ENCODE measurements at places on chromosomes 1 and 21.

DNA sequence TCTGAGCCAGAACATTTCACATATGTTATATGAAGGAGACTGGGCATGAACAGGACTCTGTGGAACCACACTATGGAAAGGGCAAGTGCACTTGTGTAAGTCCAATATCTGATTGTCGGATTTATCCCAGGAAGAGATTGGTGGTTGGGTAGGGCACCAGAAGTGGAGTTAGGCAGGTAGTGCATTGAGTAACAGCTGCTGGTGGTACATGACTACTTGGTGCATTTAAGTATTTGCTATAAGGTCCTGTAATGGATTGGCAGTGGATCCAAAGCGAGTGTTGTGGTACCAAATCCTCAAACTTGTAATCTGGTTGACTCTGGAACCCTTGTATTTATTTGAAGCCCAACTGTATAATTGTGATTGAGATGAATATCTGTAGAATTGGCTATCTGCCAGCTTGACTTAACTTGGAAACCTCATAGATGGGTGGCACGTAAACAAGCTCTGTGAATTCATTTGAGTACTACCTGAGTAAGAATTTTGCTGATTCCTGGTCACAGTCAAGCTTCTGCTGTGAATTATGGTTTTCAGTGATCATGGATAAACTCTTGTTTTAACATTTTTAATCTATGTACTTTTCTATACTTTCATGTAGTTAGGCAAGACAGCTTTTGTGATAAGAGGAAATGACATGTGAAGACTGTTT, 21.1 kb downstream of the UBAP2L start:
- DNase-seq = no peak

DNA sequence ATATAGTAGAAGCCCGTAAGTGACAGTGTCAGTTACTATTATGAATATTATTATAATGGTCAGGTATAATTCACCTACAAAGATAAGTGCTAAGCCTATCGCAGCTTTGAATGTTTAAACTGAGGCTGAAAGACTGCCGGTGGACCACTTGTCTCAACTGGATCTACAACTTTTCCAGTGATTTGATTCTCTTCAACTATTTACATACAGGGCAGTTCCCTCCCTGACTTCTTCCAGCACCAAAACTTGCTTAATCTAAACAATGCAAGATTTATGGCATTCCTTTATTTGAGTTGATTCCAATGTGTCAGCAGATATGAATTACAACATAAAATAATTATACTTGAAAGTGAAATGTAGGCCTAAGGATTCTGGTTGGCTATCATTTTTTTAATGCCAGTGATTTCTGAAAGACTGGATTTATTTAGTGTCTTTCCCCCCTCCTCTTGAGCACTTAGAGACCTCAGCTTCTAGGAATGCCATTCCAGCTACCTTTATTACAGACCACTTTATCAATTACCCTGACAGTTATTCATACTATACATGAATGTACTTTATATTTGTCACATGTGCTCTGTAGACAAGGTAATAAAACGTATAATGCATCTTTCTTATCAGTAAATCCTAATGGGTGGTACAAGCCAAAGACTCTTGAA, 153.3 kb upstream of the C8B start:
- DNase-seq = no peak

DNA sequence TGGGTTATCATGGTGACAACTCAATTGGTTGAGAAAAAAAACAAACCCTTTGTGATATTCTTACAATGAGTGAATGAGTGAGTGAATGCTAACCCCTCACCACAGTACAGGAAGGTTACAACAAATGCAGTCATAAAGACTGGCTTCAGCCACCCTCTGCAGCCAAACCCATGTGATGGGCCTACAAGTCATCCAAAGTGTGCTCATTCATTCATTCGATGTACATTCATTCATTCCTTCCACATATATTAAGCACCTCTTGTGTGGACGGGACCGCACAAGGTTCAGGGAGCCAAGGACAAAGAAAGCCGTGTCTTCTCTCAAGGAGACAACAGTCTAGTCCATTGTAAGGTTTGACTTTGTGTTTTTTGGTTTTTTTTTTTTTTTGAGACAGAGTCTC, 49.4 kb downstream of the WDR4 start:
- DNase-seq = no peak

DNA sequence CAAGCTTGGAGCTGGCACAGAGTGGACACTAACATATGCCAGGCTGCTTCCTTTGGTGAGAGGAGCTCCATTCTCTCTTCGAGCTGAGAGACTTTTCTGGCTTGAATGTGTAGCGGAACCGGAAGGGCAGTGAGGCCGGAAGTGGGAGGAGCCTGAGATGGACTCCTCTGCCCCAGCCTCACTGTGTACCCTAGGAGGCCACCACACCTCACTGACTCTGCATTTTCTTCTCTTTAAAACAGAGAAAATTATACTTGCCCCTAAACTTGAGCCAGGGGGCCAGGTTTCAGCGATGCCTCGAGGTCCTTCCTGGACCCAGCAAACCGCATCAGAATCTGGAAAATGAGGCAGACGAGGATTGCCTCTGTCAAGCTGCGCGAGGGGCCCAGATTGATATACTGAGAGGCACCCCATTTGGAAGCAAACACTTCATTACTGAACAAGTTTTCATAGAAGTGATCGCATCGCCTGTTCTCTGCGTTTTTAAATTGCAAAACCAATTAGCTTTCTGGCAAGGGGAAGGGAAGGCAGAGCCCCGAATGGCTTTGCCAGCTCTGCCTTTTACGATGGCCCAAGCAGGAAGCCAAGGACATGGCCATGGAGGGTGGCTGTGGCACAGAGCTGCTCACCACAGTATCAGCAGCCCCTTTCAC, 708.1 kb downstream of the PTPRU start:
- DNase-seq = no peak

- DNase-seq = no peak
Observed at GRCh38 chr1:94602316-94602715, 60.8 kb upstream of the F3 start.

DNA sequence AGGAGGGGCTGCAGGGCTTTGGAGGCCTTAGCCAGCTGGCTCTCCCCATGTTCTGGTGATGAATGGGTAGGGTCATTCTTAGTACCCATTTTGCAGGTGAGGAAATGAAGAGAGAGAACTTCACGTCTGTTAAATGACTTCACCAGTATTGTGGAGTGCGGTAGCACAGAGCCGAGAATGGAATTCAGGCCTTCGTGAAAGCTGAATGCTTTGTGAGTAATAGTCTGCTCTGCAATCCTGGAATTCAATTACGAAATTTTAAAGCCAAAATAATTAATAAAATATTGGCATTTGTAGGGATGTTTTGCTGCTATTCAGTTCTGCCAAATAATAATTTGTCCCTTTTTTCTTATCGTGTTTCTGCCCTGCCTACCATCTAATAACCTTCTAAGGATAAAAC, 197.7 kb downstream of the GREM2 start:
- no peak for DNase-seq

DNA sequence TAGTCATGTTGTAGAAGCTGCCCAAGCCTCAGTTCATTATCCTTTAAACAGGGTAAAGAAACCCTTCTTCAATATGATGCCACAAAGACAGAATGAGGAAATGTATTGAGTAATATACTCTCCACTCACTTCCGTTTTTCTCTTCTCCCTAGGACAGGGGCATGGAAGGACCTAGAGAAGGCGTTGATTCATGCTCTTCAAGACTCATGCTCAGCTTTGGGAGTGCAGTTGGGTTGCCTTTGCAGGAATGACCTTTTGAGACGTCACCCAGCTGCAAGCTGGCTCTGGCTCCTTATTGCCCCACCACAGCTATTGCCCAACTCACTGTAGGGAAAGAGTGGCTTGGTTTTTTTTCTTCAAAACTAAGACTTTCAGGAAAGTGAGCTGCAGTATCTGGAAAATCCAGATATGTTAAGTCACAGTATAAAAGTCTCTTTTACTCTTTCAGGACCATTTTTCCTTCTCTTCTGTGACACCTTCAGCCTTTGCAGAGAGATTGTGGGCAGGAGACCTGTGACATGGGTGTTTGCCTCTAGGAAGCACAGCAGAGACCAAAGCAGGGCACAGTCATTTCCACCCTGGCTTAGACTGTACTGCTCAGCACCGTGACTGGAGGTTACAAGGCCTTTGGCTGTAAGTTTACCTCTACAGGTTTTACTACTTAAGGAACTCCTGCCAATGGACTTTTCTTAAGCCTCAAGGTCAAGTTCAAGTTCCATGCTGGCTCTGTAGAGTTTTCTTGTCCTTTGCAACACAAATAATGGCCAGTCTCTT, 39.5 kb downstream of the XCL2 start:
- DNase-seq = no peak

DNA sequence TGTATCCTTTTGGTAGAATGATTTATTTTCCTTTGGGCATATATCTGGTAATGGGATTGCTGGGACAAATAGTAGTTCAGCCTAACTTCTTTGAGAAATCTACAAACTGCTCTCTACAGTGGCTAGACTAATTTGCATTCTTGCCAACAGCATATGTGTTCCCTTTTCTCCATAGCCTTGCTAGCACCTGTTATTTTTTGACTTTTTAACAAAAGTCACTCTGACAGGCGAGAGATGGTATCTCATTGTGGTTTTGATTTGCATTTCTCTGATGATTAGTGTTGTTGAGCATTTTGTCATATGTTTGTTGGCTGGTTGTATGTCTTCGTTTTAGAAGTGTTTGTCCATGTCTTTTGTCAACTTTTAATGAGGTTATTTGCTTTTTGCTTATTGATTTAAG, 99.8 kb downstream of the UCK2 start:
- no peak for DNase-seq

GRCh38 chr1:173042806-173043205, 7.9 kb downstream of the TNFSF18 start:
- DNase-seq = no peak

- no peak for DNase-seq
Observed at GRCh38 chr1:157240495-157241184, 102.4 kb upstream of the ETV3 start.

- DNase-seq = no peak
Observed at GRCh38 chr1:200386416-200386815, 23.4 kb downstream of the ZNF281 start.

DNA sequence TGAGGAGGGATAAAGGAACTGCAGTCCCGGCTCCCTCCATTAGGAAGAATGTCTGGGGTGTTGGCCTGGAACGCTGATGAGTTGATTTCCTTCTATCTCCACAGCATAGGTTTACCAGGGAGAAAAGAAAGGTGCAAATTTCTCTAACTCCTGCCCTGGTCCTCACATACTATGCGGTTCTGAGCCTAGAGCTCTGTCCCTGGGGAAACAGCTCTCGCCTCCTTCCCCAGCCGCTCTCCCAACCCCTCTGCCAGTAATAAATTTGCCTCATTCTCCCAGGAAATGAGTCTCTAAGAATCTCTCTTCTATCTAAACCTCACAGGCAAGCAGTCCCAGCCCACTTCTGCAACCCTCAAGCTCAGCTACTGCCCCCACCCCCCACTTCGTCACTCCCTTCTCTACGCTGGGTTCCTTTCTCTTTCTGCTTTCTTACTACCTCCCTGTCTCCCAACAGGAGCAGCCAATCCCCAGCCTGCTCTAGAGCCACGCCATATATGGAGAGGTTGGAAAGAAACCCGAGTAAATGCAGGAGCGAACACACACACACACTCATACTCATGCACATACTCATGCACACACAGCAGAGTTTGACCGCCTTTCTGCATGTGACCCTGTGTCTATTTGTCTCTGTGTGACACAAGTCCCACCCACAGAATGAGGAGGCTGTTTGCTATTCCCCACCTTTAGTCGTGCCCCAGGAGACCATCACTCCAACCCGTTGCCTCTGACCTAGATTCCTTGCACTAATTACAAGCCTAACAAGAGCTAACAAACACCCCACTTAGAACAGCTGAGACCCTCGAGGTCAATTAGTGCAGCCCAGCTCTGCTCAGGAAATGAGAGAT, 13.4 kb downstream of the PLEKHO1 start:
- DNase-seq = no peak

DNA sequence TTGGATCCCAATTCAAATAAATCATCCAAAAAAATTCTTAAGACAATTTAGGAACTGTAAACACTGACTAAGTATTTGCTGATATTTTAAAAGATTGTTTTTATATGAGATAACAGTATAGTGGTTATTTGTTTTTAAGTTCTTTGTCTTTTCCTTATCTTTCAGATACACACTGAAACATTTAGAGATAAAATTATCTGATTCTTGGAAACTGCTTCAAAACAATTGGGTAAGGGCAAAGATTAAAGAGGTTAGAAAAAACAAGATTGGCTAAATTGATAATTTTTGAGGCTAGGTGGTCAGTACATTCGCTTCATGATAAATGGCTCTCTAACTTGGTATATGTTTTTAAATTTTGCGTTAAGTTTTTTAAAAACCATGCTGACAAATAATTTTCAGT, 117.3 kb downstream of the PSMG1 start:
- DNase-seq = no peak

GRCh38 chr1:202230939-202231645, 37.5 kb downstream of the LGR6 start:
- no peak for DNase-seq

DNA sequence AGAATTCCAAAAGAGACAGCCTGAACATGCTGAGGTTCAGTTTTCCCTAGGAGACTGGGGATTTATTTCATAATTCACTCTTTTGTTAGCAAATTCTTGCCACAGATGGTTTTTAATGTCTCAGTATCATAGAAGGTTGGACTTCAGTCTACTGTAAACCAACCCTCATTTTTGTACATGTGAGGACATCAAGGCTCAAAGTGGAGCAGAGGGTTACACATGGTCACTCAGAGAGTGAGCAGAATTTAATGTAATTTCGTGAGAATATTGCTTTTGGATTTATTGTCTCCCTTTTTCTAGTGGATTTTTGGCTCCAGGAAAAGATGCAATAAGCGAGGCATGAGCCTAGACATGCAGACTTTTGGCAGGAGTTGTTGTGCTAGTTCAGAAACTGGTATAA, 210.8 kb upstream of the JUN start:
- no peak for DNase-seq

- no peak for DNase-seq
Observed at GRCh38 chr1:214318356-214318755, 37.4 kb downstream of the SMYD2 start.

- no peak for DNase-seq
Observed at GRCh38 chr21:44752671-44753235, 41.4 kb upstream of the TSPEAR start.

DNA sequence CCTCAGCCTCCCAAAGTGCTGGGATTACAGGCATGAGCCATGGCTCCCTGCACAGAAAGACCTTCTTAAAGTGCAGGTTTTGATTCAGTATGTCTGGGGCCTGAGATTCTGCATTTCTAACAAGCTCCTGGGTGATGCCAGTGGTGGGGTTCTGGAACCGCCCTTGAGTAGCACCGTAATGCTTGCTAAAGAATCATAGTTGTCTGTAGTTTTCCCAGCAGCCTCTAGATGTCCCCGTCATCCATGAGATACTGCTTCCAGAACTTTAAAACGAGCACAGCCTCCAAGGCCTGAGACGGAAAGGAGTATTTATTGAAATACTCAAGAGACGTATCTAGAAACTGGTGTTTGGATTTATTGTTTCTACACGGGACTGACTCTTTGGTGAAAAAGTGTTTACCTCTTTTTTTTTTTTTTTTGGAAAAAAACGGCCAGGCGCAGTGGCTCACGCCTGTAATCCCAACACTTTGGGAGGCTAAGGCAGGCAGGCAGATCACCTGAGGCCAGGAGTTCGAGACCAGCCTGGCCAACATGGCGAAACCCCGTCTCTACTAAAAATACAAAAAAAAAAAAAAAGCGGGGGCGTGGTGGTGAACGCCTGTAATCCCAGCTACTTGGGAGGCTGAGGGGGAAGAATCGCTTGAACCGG, 2.6 kb upstream of the TOR3A start:
- DNase-seq = peak; percentile 4

All from stimulated activated naive CD4-positive, alpha-beta T cell treated with Interleukin-2 at 50 U/mL for 16 hours (primary cell).